ENCODE measurements at places on chromosomes 1 and 21.
A peak's percentile ranks its signal among the peaks of the same experiment; 100 is the strongest.

GRCh38 chr1:198638441-198638840 is 399 bp upstream of the PTPRC start:
- DNase-seq: no peak

DNA sequence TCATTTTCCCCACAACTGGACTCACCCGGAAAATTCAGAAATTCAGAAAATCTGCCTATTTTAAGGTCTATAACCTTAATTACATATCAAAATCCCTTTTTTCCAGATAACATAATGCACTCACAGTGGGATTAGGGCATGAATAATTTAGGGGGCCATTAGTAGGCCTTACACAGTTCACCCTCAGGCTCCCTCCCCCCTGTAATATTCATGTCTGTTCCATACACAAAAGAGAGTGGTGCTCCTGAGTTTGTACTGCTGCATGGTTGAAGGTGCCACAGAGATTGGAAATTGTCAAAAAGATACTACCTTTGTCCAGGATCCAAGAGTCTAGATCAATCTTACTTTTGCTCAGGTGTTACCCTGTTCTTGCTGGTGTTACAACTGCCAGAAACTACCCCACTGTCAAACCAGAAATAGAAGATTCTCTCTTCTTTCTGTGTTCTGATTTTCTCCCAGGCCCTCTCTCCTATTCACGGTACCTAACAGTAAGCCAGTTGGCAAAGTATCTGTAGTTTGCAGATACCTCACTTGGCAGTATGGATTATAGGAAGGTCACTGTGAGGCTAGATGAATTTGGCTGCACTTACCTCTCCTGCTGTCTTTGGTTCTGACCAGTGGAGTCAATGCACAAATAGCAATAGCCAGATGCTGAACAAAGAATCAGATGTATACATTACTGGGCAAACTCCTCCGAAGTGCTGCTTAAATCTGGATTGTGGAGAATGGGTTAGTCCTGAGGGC is 53.2 kb downstream of the C1orf198 start:
- no peak for DNase-seq

DNA sequence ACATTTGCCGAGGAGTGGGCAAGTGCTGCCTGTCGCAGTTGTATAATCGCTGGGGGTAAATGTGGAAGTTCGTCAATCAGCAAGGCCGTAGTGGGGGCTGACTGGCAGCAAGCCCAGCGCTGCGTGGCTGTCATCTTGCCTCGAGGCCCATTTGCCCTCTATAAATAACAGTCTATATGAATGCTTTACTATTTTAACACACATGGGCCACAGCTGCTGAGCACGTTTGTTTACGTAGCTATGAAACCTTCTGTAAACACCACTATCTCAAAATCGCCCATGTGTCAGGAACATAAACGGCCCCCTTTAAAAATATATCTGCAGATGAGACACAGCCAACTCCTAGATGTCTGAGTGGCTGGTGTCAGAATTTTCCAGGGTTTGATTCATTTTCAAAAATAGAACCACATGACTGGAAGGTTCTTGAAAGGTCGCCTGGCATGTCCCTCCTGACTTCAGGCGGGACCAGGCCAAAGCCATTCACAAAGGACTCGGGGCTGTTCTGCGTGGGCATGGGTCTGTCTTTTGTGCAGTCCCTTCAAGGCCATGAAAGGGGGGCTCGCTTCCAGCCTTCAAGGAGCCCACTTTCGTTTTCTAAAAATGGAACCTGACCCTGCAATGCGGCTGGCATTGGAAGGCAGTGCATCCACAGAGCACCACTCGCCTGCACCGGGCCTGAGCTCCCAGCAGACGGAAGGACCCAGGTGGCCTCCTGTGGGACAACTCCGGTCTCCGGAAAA is 205.5 kb downstream of the KCNJ6 start:
- no peak for DNase-seq

GRCh38 chr1:173970252-173970651 is 51.9 kb downstream of the RC3H1 start:
- DNase-seq: no peak

DNA sequence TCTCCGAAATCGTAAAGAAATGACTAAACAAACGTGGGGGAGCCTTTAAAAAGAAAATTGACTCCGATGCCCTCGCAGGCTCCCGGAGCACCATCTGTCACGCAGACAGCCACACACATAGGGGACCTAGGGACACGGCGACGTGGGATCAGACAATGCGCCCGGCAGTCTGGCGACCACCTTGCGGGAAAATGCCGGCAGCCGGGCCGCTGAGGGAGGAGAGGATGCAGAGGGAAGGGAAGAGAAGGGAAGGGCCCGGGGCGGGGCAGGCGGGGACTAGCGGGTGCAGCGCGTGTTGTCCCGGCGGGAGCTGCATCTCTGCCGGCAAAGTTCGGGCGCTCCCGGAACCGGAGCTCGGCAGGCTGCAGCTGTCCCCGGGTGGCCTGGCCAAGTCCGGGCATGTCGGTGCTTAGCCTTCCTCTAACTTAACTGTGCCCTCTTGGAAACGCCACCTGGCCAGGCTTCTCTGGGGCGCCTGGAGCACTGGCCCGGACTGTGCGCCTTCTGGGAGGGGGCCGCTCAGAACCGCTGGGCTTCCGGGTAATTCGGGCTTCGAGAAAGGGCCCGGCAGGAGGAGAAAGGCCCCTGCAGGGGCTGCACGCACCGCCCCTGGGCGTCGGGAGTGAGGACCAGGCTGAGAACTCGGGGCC is 1.8 kb downstream of the NHLH2 start:
- no peak for DNase-seq

DNA sequence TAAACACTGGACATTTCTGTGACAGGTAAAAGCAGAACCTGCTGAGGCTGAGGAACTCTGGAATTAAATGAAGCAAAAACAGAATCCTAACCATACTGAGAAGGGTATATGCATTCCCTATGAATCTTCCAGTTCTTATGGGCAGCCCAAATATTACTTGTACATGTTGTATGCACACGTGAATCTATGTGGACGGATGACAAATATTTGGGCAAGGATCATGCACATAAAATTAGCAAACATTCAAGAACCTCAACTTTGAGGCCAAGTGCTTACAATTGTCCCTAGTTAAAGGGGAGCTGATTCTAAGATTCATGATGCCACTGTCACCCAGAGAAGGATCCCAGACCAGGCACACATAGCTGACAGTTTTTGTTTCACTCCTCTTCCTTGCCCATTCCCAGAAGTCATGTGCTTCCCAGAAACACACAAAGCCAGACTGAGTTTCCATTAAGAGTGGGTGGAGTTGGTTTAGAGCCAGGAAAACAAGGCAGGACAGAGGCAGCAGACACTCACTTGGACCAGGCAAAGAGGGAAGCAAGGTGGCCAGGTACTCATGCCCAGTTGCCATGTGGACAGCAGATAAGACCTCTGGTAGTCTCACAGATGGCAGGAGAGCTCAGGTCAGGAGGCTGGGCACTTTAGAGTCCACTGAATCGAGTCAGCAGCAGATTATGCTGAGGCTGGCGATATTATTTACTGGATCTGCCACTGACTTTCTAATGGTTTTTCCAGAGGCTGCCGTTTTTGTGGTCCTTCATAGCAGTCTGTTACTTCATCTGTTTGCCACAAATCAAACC is 25.6 kb downstream of the AK2 start:
- no peak for DNase-seq

DNA sequence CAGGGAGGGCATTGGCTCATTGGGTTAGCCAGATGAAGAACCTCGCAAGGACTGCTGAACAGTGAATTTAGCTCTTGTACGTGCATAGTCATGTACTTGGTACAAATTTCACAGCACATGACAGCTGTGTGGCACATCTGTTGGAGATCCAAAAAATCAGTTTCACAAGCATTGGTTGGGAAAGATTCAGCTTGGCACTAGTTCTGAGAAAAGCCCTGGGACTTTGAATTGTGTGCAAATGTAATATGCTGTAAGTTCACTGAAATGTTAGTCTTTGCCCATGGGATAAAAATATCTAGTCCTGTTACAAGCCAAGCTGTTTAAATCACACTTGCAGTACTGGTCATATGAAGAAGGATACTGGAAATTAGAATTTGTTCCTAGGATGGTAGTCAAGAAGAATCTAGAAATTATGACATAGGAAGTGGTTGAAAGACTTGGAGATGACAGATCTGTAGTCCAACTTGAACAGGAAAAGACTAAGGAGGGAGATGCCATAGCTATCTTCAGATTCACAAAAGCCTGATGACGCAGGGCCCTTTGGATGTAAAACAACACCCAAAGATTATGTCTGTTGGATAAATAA is 19.2 kb downstream of the LAMC2 start:
- no peak for DNase-seq

DNA sequence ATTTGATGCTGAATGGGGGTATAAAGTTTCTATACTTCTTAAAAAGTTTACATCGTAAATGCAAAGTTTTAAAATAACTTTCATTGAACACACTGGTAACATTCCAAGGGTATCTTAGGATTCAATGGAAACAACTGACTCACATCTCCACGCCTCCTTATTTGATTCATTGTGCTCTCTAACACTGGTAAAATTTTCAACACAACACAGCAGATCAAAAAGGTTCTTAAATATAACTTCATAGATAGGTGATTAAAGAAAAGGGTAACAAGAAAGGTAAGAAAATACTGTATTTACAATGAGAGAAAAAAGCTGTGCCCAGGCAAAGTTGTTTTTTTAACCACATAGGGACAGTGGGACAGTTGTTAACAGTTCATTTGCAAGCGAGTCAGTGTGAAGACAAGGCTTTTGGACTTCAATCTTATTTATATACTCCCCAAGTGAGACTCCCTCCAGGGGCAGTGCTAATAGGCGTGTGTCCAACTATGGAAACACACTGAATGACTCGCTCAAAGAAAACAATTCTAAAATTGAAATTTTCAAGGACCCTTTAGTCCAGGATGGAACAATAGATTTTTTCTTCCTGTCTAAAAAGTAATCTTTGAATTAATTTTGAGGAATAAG is 140.5 kb downstream of the TIAM1 start:
- peak; percentile 12 for DNase-seq

DNA sequence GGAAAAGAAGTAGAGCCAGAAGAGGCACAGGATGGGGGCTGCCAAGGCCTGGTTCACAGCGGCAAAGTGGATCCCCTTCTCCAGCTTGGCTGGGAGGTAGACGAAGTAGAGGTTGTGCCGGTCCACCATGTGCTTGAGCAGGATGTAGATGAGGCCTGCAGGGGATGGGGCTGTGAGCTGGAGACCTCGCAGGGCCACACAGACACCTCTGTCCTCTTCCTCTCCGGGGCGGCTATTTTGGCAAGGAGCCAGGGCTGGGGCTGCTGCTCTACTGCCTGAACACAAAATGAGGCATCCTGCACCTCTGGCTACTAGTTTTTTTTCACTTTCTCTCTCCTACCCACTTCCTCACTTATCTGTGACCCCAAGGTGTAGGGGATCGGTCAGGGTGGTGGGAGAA is 32.3 kb downstream of the TMEM63A start:
- no peak for DNase-seq

DNA sequence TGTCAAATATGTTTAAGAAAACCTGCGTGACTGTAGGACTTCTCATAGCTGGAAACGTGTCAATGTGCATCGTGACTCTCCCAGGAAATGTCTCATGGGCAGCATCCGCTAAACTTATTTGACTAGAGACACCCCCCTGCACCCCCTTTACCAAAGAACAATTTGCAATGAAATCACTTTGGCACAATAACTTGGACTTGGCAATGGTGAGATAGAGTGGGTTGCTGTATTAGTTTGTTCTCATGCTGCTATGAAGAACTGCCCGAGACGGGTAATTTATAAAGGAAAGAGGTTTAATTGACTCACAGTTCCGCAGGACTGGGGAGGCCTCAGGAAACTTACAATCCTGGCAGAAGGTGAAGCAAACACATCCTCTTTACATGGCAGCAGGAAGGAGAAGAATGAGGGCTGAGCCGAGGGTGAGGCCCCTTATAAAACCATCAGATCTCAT is 13.8 kb downstream of the CLDN14 start:
- no peak for DNase-seq

- peak; percentile 76 for DNase-seq
These were observed 153.2 kb downstream of the TGFB2 start for GRCh38 chr1:218498056-218498938.

DNA sequence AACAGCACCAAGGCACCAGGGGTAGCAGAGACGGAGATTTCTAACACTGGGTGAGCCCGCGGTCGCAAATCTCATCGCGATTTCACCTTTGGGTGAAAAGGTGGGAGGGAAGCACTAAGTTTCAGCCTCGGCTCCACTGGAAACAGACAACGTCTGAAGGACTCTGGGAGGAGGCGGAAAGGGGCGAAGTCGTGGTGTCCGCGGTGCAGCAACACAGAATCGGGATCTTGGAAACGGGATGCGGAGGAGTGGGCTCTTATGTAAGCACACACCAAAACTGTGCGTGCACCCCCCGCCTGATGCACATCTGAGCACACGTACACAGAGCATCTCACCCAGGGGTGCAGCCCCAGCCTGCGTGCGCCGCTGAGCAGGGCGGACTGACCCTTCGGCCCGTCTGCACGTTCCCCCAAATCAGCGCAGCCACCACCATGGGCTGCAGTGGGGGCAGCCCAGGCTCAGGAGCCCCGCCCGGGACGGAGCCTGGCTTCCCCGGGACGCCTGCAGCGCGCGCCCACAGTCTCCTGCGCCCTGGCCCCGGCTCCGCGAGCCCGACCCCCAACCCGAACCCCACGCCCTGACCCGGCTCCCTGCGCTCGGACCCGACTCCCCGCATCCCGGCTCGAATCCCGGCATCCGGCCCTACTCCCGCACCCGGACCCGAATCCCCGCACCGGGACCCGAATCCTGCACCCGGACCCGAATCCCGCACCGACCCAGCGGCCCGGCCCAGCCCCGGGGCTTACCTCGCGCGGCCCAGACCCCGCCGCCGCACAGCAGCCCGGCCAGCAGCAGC is 670 bp downstream of the CLSTN1 start:
- no peak for DNase-seq

DNA sequence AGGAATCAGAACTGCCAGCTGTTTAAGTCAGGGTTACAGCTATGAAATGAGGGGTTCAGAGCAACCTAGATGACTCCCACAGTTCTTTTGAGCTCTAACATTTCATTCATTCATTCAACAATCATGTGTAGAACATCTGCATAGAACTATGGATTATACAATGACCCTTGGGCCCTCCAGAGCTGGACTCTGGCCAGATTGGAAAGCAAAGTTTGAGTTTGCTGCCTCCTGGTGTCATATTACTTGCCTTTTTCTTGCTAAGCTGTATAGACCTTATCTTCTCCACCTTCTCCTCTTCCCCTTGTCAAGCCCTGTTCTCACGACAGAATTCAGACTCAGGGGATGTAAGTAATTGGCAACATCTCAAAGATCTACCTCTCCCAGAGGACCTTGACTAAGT is 4.0 kb downstream of the CASQ2 start:
- no peak for DNase-seq

- DNase-seq: no peak
These were observed 79.1 kb upstream of the ARTN start for GRCh38 chr1:43854473-43854872.

GRCh38 chr1:99766378-99766800 is at the start of gene FRRS1:
Gene FRRS1, minus strand, starts transcription at chr1:99766635. Its CDS starts 17,867 bp downstream, at chr1:99748768.
- peak; percentile 51 for DNase-seq

GRCh38 chr1:157734321-157734720 is 33.8 kb upstream of the FCRL3 start:
- no peak for DNase-seq

DNA sequence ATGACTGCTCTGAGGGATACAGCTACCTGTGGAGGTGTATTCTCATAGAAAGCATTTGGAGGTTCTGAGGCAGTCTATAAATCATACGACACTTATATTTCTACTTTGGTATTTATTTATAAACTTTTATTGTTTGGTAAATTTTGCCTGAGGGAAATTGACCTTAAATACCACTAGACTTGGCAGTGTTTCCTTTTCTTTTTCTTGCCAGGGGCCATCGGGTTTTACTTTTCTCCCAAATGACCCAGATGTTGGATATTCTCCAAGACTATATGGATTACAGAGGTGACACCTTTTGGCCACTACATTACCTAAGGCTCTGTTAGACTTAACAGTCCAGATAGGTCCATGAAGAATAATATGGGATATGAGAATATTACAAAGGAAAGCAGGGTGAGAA is 28.2 kb downstream of the CHD1L start:
- no peak for DNase-seq

Data from HS-27A (cell line).